ENCODE measurements at places on chromosomes 13 and 19. TPM values are rescaled to one million over a fixed set of nuclear protein-coding genes. Genes with fewer than 3 reads are reported as not detected.

The MAST1 gene
- total RNA-seq = 0.10 TPM

The RNF113B gene
- total RNA-seq = not detected

The GAPDHS gene
- not detected for total RNA-seq

- DNase-seq = no peak
Measured at GRCh38 chr13:107852072-107852471, 363.3 kb downstream of the LIG4 start.

DNA sequence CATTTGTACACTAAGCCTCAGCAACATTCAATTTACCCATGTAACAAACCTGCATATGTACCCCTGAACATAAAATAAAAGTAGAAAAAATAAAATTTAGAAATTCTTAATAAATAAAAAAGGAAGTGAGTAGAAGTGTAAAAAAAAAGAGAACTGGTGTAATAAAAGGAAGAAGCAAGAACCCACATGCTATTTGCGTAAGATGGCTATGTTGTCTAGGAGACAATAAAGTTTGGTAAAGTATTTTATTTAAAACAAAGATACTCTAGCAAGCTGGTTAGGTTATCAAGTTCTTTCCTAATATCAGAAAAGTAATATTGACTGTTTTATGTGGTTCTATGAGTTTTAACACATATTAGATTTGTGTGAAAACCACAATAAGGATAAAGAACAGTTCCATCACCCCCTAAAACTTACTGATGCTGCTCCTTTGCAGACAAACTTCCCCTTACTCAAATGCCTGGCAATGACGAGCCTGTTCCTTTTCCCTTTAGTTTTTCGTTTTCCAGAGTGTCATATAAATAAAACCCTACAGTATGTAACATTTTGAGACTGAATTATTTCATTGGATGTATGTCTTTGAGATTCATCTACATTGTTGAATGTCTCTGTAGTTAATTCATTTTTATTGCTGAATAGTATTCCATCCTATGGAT, 98.9 kb downstream of the TNFSF13B start:
- DNase-seq = no peak

GRCh38 chr13:112253631-112254030, 122.5 kb upstream of the SPACA7 start:
- no peak for DNase-seq

DNA sequence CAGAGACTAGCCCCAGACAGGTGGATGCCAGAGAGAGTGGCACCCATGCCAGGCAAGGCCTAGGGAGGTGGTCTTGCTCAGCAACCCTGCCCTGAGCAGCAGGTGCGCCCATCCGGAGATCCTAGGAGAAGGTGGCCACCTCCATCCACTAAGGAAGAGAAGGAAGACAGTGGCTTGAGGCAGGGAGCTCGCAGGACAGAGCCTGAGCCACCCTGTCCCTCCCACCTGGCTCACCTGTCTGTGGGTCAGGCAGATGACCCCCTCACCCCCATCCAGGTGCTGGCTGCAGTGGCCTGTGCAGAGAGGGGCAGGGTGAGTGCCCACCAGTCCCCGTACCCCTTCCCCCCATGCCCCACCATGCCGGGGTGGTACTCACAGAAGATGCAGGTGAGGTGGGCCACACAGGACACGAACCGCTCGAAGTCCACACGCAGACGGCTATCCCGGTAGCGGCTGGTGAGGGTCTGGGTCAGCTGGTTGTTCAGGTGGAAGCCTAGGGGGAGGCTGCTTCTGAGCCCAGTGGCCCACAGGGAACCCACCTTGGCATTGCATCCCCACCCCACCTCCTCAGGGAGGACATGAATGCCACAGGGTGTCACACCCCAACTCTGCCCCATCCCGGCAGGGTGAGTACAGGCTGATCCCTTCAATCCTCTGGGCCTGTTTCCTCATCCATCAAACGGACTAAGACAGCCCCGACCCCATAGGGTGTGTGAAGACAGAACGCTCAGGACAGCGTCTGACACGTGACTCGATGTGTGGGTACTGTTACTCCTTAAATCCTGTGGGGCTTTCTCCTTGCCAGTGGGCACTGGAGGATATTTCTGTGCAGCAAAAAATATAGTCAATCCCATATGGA, 13.3 kb downstream of the CAPN12 start:
- DNase-seq = no peak

Data from foreskin keratinocyte (primary cell).